ENCODE measurements at places on chromosomes 7 and 10. TPM values are rescaled to one million over a fixed set of nuclear protein-coding genes. Genes with fewer than 3 reads are reported as not detected.

CCDC126 gene
- polyA plus RNA-seq = 23.7 TPM

BMPER gene
- not detected for polyA plus RNA-seq

DNA sequence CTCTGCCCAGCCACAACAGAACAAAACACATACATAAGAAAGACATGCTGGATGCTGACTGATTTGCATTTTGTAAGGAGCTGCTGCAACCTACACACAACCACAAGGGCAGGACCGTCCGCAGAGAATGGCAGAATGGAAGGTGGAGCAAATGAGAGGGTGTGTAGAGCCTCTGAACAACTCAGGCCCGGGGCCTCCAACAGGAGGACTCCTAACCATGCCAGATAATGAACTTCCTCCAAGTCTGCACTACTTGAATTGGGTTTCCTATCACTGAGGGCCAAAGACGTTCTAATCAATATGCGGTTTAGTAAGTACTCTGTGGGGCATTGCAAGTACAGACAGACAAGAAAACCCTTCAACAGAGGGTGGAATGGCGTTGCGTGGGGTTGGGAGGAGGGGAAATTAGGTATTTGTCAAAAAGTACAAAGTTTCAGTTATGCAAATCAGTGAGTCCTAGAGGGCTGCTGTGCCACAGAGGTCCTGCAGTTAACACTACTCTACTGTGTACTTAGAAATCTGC is 14.6 kb downstream of the VOPP1 start:
- DNase-seq = no peak

DNA sequence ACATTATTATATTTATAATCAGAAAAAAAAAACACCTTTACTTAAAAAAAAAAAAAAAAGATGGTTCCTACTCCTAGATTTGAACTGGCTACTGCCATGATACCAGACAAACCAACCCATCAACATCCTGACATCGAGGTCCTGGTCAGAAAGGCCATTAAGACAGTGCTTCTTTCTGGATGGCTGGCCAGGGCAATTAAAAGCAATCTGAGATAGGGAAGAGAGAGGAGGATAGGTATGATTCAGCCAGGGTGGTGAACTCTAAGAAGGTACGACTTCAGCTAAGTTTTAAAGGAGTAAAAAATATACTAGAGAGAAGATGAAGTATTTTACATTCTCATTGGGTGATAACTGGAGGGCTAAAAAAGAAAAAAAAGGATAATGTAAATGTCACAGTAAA is 139.0 kb downstream of the DOCK4 start:
- no peak for DNase-seq

DNA sequence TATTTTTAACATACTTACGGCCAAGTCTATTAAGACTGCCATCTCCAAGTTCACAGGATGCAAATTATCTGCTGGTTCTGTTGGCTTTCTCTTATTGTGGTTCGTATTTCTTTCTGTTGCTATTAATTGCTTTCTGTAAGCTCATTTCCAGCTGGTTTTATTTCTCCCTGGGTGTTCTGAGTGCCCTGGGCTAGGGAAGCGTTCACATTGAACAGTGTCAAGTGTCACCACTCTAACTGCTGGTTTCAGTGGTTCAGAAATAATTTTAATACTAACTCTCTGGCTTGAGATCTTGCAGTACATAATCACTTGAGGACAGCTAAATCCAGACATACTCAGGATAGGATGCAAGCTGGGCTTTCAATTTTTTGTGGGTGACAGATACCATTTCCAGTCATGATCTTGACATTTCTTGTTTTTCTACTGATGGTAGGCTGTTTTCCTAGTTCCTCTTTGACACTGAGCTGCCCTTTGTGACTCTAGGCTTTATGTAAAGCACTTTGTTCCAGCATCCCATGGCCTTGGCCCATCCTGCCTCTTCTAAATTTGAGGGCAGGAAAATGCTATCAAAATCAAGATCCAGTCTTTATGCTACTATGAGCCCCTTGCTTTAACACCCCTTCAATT is 117.6 kb downstream of the SNX13 start:
- no peak for DNase-seq

DNA sequence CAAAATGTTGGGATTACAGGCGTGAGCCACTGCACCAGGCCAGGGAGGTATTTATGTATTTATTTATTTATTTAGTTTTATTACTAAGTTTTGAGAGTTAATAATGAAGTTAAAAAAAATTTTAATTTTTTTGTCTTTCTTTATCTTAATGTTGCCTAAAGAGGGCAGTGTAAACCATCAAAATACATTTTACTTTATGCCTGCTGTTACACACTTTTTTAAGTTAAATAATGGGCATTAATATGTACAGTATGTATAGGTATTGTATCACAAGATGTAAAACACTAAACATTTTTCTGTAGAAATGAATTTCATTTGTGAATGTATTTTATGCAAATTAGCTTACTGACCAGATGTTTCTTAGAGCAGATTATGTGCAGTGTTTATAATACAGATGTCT is 129.4 kb downstream of the AASS start:
- no peak for DNase-seq

GRCh38 chr7:15305002-15305600 is 256.7 kb downstream of the AGMO start:
- DNase-seq = no peak

DNA sequence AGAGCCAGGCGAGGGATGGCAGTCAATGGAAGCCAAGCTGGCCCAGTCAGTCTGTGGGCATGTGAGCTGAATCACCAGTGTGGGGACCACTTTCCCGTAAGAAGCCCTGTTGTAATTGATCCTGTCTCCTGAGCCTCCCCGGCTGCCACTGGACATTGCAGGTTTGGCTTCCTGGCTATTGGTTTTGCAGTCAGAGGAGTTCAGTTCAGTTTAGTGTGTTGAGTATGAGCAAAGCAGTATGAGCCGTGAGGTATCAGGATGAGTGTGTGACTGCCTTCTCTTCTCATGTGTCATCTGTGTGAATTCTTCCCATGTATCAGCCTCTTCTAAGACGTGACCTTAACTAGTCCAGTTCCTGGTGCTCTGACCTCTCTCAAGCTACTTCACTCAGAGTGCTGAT is 227.4 kb downstream of the PRKG1 start:
- DNase-seq = no peak

- DNase-seq = no peak
Measured at GRCh38 chr10:63798599-63799498, 277.6 kb downstream of the REEP3 start.

FAM25C gene
- polyA plus RNA-seq = not detected
